Activated T-cell treated with anti-CD3 and anti-CD28 coated beads for 4 hours (primary cell): ENCODE measurements at places on chromosomes 6 and 20.

- no peak for DNase-seq
Measured at GRCh38 chr6:170223718-170224693, 66.9 kb downstream of the DLL1 start.

DNA sequence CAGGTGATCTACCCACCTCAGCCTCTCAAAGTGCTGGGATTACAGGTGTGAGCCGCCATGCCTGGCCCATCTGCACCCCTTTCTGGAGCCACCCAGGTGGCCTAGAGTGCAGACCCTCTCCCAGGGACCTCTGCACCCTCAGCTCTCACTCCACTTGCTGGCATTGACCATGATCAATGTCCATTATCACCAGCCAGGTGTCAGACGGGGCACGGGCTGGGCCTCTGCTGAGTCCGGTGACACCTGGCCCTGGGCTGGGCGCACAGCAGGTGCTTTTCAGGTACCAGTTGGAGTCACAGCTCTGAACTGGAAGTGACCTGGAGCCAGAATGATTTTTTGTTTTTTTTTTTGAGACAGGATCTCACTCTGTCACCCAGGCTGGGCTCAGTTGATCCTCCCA is 91.8 kb upstream of the PMEPA1 start:
- DNase-seq, result no peak

GRCh38 chr20:17179840-17180239 is 47.0 kb upstream of the PCSK2 start:
- DNase-seq, result no peak

- DNase-seq, result no peak
Measured at GRCh38 chr6:25615471-25615870, 36.5 kb upstream of the SCGN start.

DNA sequence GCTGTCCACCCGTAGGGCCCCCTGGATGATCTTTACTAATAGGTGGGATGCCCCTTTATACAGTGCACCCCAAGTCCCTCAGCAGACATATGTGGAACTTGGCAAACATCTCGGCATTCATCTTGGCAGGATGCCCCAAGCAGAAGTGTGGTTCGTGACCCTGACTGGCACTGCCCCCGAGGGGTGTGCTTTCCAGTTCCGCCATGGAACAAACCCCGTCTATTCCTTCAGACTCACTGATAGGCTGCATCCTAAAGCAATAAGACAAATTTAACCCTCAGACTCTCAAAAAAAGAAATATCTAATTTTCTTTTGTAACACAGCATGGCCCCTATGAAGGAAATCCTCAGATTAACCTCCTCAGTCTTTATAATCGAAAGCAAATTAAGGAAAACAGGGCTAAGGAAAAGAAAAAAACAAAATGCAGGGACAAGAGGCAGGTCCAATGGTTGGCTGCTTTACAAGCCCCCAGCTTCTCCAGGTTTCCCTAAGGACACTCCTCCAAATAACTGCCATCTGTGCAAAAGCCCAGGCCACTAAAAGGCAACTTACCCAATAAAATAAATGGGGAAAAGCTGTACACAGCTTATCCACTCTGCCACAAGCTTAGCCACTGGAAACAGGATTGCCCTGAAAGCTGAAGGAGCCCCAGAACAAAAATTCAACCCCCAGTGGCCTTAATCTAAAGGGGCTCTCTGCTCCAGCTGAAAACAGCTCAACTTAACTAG is 30.5 kb upstream of the RIPK1 start:
- DNase-seq, result no peak

DNA sequence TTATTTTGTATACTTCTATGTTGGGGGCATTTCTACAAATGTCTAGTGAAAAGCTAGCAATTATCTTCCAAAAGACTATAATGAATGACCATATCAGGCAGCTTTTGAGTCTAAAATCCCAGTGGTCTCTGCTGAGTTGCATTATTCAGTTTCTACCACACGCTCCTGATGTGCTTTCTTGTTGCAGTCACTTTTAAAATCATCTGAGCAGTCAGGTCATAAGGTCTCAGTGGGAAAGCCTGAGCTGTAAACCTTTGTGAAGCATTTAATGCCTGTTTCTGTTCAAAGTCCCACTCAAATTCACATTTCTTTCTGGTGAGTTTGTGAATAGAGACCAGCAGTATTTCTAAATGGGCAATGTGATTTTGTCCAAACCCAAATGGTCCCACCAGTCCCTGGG is 1681.5 kb downstream of the HACE1 start:
- no peak for DNase-seq

DNA sequence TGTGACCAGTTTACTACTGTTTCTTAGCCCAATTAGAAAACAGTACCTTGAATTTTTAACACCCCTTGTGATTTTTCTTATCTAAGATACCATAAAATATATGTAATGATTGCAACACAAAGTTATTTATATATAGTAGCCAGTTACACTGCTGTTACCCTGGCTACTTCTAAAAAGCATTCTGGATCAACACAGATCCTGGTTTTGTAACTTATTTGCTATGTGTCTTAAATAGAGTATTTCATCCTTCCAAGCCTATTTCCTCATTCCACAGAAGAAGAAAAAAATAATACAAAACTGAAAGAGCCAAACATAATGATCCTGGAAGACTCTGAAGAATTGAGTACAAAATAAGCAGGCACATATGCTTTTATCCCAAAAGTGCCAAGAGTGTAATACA is 19.0 kb upstream of the GSTA4 start:
- no peak for DNase-seq
